ENCODE measurements at places on chromosomes 1 and 21.
A peak's percentile ranks its signal among the peaks of the same experiment; 100 is the strongest.

- no peaks in the 10 kb centered on the region for H3K27me3 ChIP-seq
- no peak overlapping the region for H3K4me3 ChIP-seq
- peak overlapping the region; percentile 34 for H3K27ac ChIP-seq
- H3K36me3 ChIP-seq: no peaks in the 10 kb centered on the region
- H3K4me1 ChIP-seq: peaks cover 40% of the 10 kb centered on the region
- DNase-seq: no peak
These were observed 134.4 kb downstream of the TGFB2 start for GRCh38 chr1:218479436-218480115.

GRCh38 chr1:77421504-77422233 is 139.8 kb downstream of the AK5 start:
- DNase-seq: no peak
- H3K27ac ChIP-seq: no peak overlapping the region
- H3K27me3 ChIP-seq: no peaks in the 10 kb centered on the region
- H3K4me1 ChIP-seq: no peaks in the 10 kb centered on the region
- H3K36me3 ChIP-seq: no peaks in the 10 kb centered on the region

GRCh38 chr1:1225238-1225845 is 6.5 kb downstream of the SDF4 start:
- DNase-seq: no peak
- no peak overlapping the region for H3K27ac ChIP-seq
- no peaks in the 10 kb centered on the region for H3K27me3 ChIP-seq
- no peaks in the 10 kb centered on the region for H3K4me1 ChIP-seq

DNA sequence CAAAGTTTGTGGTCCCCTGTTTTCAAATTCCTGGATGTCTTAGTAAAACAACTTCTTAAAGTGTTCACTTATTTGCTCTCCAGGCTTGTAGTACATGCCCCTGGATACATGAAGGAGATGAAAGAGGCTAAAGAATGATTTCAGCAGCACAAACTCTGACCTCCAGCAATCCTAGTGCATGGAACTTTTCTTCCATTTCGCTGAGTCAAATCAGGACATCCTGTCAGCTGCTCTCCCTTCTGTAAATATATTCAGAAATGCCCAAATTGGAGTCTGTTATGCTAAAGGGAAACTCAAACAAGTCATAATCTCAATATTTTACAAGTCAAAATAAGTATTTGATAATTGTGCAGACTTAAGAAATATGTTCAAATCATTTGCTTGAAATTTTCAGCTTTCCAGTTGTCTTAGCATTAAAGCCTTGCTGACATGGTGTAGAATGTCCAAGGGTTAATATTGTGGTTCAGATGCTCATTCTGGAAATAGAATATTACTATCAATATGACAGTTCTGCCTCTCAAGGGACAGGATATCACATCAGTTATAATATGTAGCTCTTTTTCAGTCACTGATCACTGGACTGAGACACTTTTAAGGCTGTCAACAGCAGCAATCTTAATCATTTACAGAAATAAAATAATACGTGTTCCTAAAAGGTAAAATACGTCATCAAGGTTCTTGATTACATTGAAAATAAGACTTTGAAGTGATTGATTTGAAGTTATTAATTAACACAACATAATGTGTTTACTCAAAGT is 1157.3 kb downstream of the PLA2G4A start:
- H3K27ac ChIP-seq: no peak overlapping the region
- no peaks in the 10 kb centered on the region for H3K4me1 ChIP-seq
- no peaks in the 10 kb centered on the region for H3K36me3 ChIP-seq
- H3K4me3 ChIP-seq: no peak overlapping the region

- no peaks in the 10 kb centered on the region for H3K27me3 ChIP-seq
- no peak for DNase-seq
- no peaks in the 10 kb centered on the region for H3K36me3 ChIP-seq
- H3K4me3 ChIP-seq: no peak overlapping the region
These were observed 20.3 kb upstream of the KNCN start for GRCh38 chr1:46571691-46572225.

GRCh38 chr21:28431022-28431421 is 561.7 kb downstream of the LTN1 start:
- no peaks in the 10 kb centered on the region for H3K36me3 ChIP-seq
- no peak overlapping the region for H3K27ac ChIP-seq
- no peak overlapping the region for H3K4me3 ChIP-seq
- DNase-seq: no peak
- H3K27me3 ChIP-seq: no peaks in the 10 kb centered on the region
- H3K4me1 ChIP-seq: peaks cover 36% of the 10 kb centered on the region

GRCh38 chr1:233393926-233394680 is 66.6 kb downstream of the MAP3K21 start:
- DNase-seq: no peak
- H3K4me3 ChIP-seq: no peak overlapping the region
- H3K27me3 ChIP-seq: no peaks in the 10 kb centered on the region
- no peak overlapping the region for H3K27ac ChIP-seq
- no peaks in the 10 kb centered on the region for H3K36me3 ChIP-seq
- H3K4me1 ChIP-seq: peaks cover 9% of the 10 kb centered on the region

GRCh38 chr1:164320790-164321731 is 237.9 kb upstream of the PBX1 start:
- H3K27me3 ChIP-seq: no peaks in the 10 kb centered on the region
- H3K4me3 ChIP-seq: no peak overlapping the region
- H3K4me1 ChIP-seq: no peaks in the 10 kb centered on the region

DNA sequence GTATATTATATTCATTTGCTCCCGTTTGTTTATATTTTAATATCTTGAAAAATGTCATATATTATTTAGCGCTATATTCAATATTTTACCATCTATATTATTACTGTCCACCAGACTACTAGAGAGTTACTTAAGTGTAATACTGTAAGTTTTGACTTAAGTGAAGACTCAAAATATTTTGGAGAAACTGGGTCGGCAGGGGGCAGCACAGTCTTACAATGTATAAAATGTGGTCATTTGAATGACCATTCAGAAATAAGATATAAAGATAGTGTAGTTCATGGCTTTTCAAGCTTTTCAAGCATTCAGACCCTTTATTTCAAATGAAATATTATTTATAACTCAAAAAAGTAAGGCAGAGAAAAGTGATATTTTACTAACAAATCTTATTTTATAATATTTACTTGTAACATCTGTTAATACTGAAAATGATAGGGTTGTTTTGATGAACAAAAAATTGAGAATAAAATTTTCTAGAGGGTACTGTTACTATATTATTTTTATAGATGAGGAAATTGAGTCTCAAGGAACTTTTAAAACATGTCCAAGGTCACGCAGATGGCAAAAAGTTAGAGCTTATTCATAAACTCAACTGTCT is 89.0 kb upstream of the SERTAD4 start:
- peak; percentile 66 for DNase-seq
- H3K4me1 ChIP-seq: no peaks in the 10 kb centered on the region
- no peaks in the 10 kb centered on the region for H3K36me3 ChIP-seq
- H3K4me3 ChIP-seq: no peak overlapping the region
- no peaks in the 10 kb centered on the region for H3K27me3 ChIP-seq
- no peak overlapping the region for H3K27ac ChIP-seq

- H3K27me3 ChIP-seq: no peaks in the 10 kb centered on the region
- no peak overlapping the region for H3K4me3 ChIP-seq
- DNase-seq: peak; percentile 75
- no peaks in the 10 kb centered on the region for H3K36me3 ChIP-seq
These were observed 10.0 kb downstream of the SCNN1D start for GRCh38 chr1:1290238-1290731.

DNA sequence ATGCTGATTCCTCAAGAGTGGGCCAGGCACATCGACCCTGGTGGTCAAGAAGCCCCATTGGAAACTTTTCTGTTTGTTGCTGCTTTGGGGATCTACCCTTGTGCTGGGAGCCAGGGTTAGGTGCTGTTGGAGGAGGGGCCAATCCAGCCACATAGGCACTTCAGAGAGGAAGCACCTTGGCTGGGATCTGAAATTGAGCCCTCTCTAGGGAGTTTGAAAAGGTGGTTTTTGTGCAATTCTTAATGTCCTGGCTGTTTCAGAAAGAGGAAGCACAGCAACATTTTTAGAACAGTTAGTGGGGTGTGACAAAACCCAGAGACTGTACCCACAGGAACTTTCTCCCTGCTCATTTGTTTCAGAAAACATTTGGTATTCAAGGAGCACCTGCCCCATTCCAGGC is 17.2 kb upstream of the BEND5 start:
- no peaks in the 10 kb centered on the region for H3K36me3 ChIP-seq
- no peak overlapping the region for H3K27ac ChIP-seq
- no peak for DNase-seq
- no peaks in the 10 kb centered on the region for H3K4me1 ChIP-seq
- no peaks in the 10 kb centered on the region for H3K27me3 ChIP-seq
- no peak overlapping the region for H3K4me3 ChIP-seq

- no peak overlapping the region for H3K4me3 ChIP-seq
- no peaks in the 10 kb centered on the region for H3K27me3 ChIP-seq
- no peak for DNase-seq
- H3K27ac ChIP-seq: no peak overlapping the region
These were observed 24.8 kb downstream of the PHTF1 start for GRCh38 chr1:113734357-113735055.

- no peaks in the 10 kb centered on the region for H3K36me3 ChIP-seq
- H3K27me3 ChIP-seq: no peaks in the 10 kb centered on the region
- H3K4me3 ChIP-seq: no peak overlapping the region
- H3K27ac ChIP-seq: no peak overlapping the region
- H3K4me1 ChIP-seq: no peaks in the 10 kb centered on the region
These were observed 38.9 kb downstream of the EPRS1 start for GRCh38 chr1:220007438-220007837.

- no peak overlapping the region for H3K4me3 ChIP-seq
- no peak for DNase-seq
- no peaks in the 10 kb centered on the region for H3K4me1 ChIP-seq
- no peaks in the 10 kb centered on the region for H3K36me3 ChIP-seq
- no peaks in the 10 kb centered on the region for H3K27me3 ChIP-seq
These were observed 79.7 kb upstream of the EFHD2 start for GRCh38 chr1:15330028-15330427.

- no peaks in the 10 kb centered on the region for H3K27me3 ChIP-seq
- peaks cover 3% of the 10 kb centered on the region for H3K36me3 ChIP-seq
- no peak for DNase-seq
- H3K4me1 ChIP-seq: peaks cover under 1% of the 10 kb centered on the region
These were observed 45.9 kb upstream of the MORC3 start for GRCh38 chr21:36274128-36274527.

- no peak overlapping the region for H3K27ac ChIP-seq
- H3K4me3 ChIP-seq: no peak overlapping the region
- H3K36me3 ChIP-seq: no peaks in the 10 kb centered on the region
- no peaks in the 10 kb centered on the region for H3K4me1 ChIP-seq
These were observed 375.2 kb downstream of the KCNH1 start for GRCh38 chr1:210758761-210759160.

GRCh38 chr1:91683598-91683951 is 182.9 kb downstream of the CDC7 start:
- DNase-seq: no peak
- no peaks in the 10 kb centered on the region for H3K27me3 ChIP-seq
- H3K4me1 ChIP-seq: no peaks in the 10 kb centered on the region
- H3K27ac ChIP-seq: no peak overlapping the region
- no peaks in the 10 kb centered on the region for H3K36me3 ChIP-seq

DNA sequence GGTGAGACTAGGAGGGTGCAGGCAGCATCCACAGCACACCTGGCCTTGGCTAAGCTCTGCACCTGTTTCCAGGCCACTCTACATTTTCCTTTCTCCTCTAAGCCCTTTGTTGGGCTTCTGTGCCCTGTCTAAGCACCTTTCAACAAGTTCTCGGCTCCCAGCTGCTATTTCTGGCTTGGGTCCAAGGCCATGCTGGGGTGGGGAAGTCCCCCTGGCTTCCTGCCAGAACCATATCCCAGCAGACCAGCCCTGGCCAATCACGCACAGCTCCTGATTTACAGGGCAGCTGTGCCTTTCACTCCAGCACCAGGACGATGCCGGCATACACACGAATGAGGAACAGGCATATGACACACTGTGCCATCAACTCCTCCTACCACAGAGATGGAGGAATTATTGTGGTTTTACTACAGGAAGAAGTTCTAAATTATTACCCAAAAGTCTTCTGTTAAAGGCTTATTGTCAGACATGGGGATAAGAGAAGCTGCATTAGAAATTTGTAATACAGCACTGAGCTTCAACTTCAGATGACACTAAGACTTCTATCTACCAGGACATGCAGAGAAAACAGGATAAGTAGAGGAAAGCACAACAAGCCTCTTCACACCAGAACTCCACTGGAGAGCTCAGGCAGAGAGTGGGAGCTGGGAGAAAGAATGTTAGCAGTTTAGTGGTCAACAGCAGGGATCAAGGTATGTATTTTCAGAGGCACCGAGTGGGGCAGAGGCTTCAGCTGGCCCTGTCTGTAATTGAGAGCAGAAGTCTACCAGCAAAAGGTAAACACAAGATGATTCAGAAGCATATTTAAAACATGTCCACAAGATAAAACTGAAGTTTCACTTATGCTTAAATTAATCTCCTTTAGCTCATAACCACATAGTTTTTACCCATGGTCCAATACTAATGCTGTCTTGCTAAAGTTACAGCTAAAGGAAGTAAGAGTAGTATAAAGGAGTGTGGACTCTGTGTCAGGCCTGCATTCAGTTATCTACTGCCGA is 37.4 kb downstream of the TRIT1 start:
- H3K36me3 ChIP-seq: peaks cover 1% of the 10 kb centered on the region
- H3K4me3 ChIP-seq: no peak overlapping the region
- no peak overlapping the region for H3K27ac ChIP-seq
- H3K4me1 ChIP-seq: no peaks in the 10 kb centered on the region

DNA sequence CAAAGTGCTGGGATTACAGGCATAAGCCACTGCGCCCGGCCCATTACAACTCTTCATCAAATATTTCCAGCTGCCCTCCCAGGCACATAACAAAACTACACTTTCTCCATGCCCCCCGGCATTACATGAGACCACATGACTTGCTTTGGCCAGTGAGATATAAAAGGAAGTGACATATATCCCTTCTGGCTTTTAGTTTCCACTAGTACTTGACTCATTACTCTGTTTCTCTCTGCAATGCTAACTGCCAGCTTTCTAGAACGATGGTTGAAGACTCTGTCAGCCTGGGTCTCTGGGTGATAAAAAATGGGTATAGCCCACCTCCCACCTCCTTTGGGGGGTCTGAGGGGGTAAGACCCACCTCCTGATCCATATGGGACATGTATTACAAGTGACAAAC is 24.2 kb downstream of the ABL2 start:
- peaks cover 24% of the 10 kb centered on the region for H3K4me1 ChIP-seq
- no peak for DNase-seq
- no peak overlapping the region for H3K4me3 ChIP-seq
- no peaks in the 10 kb centered on the region for H3K27me3 ChIP-seq
- no peak overlapping the region for H3K27ac ChIP-seq

DNA sequence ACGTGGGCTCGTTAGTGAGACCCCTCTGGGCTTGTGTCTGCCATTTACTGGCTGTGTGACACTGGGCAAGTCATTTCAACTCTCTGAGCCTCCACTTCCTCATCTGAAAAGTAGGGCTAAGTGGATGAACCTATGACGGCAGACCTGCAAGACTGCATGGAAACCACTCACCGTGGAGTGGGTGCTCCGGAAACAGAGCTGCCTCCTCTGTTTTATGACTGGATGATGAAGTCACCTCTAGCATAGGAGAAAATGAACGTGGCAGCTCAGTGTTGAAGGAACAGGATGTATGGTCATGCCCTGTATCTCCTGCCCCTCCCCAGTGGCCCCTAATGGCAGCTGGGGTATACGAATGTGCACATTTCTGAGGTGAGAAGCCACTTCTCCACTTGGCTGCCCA is 40.5 kb downstream of the STPG1 start:
- H3K4me3 ChIP-seq: no peak overlapping the region
- H3K4me1 ChIP-seq: peaks cover 21% of the 10 kb centered on the region
- no peaks in the 10 kb centered on the region for H3K27me3 ChIP-seq
- peak overlapping the region; percentile 98 for H3K27ac ChIP-seq
- no peak for DNase-seq
